Kidney (tissue), 22 donors: ENCODE measurements at places on chromosomes 1 and 21. TPM values are rescaled to one million over a fixed set of nuclear protein-coding genes. Genes with fewer than 3 reads are reported as not detected.

Gene CR2
- 0.98 TPM for total RNA-seq

GRCh38 chr1:55284856-55285255 is 69.7 kb upstream of the USP24 start:
- peak; percentile 45 for DNase-seq

GRCh38 chr1:198756470-198756869 is 117.6 kb downstream of the PTPRC start:
- DNase-seq = peak; percentile 32

DNA sequence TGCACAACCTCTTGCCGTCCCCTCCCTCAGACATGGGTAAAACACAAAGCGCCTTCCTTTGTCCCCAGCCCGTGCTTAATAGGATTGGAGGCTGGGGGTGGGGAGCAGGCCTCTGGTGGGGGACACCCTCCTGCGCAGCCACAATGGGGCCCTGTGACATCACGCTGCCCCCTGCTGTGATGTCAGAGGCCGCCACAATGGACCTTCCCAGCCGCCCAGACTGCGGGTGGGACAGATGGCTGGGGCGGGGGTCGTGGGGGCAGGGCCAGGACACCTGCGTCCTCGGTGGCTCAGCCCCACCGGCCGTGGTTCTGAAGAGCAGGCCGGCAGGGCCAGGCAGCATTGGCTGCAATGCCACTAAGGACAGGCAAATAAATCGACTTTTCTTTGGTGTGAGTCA is 39.9 kb downstream of the EPHA2 start:
- DNase-seq = no peak

Gene CAMK2N1
- total RNA-seq = 80.6 TPM

GRCh38 chr21:44530221-44530902 is 9.6 kb downstream of the KRTAP10-1 start:
- DNase-seq = no peak

Gene SEMA6C
- 7.6 TPM for total RNA-seq

GRCh38 chr21:36005018-36005417 is 55.3 kb downstream of the SETD4 start:
- no peak for DNase-seq

Gene LINGO4
- 0.41 TPM for total RNA-seq

DNA sequence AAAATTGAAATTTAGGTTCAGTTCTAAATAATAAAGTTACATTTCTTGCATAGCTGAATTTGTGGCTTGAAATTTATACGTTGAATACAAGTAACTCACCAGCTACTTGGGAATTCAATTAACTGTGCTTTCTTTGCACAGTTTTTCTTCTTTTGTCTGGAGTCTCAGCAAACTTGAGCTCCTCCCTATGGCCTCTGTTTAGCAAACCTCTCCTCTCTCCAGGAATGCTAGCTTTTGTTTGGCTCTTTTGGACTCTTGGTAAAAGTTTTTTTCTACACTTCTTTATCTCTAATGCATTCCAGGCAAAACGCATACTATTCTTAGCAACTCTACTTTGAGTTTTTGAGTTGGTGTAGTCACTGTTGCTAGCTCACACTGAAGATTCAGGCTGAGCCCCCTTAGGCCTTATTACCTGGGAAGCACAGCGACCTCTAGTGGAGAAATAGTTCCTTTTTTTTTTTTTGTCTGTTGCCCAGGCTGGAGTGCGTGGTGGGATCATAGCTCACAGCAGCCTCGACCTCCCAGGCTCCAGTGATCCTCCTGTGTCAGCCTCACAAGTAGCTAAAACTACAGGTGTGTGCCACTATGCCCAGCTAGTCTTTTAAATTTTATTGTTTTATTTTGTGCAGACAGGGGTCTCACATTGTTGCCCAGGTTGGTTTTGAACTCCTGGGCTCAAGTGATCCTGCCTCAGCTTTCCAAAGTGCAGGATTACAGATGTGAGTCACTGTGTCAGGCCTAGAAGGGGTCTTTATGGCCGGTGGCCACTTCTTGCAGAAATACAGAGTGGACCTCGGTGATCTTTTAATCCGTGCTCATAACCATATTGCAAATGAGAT is 61.7 kb downstream of the CASQ2 start:
- peak; percentile 67 for DNase-seq

Gene LCE3E
- not detected for total RNA-seq

Gene C4BPB
- total RNA-seq = 1.3 TPM

Gene OR14A2
- total RNA-seq = not detected

DNA sequence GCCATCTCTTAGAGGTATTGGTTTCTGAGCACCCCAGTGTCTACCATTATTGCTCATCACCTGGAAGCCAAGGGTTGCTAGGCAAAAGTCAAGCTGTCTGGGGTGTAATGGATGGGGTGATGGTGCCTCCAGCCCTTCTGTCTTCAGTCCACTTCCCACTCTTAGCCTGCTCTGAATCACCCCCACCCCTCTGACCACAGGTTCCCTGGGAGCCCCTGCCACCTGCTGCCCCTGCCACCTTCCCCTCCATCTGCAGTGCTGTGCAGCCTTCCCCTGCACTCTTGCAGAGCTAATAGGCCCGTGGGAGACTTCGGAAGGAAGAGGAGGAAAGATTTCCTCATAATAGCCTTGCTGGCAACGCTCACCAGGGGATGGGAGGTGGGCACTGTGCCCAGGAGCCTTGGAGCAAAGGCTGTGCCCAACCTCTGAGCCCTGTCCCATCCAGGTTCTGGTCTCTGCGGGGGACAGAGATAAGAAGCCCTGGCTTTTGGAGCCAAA is 35.5 kb downstream of the CAPN2 start:
- no peak for DNase-seq

- DNase-seq = no peak
Measured at GRCh38 chr1:27868556-27868931, 3.8 kb upstream of the THEMIS2 start.

GRCh38 chr1:15029786-15030185 is 123.8 kb upstream of the TMEM51 start:
- DNase-seq = peak; percentile 50

GRCh38 chr1:53722025-53722424 is 16.9 kb downstream of the GLIS1 start:
- DNase-seq = no peak

GRCh38 chr21:45977396-45977795 is 4.2 kb upstream of the COL6A1 start:
- DNase-seq = peak; percentile 58

Gene ALDH9A1
- 70.7 TPM for total RNA-seq

GRCh38 chr1:1291548-1292441 is 11.6 kb downstream of the SCNN1D start:
- no peak for DNase-seq

Gene PTPRC
- 60.2 TPM for total RNA-seq

Gene GBP4
- 9.0 TPM for total RNA-seq

Gene GTF2B
- total RNA-seq = 24.3 TPM

DNA sequence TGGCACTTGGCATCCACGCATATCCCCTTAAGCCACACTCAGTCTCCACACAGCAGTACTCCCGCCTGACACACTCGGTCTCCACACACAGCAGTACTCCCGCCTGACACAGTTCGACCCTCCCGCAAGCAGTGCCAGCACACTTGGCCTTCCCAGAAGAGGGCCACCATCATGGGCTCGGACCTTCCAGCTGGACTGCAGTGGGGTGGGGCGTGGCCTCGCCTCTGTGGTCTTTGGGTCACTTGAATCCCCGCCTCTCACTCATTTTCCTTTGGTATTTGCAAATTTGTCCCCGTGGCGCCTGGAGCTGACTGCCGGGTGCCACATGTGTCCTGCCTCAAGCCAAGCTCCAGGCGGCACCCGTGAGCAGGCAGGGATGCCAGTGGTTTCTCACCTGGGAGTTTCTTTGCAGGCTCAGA is 63.7 kb downstream of the FAAP20 start:
- DNase-seq = no peak

Gene CASQ2
- 2.3 TPM for total RNA-seq

DNA sequence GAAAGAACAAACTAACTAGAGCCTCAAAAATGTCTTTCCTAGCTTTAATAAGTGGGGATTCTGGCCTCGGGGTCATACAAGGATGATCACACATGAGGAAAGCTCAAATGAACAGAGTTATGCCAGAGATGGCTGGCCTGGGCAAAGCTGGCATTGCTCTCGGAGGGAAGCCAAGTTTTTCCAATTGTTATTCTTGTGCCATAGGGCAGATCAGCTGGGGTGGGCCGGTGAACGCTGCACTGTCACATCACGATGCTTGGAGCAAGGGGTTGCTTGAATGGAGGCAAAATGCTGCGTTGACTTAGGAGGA is 75.9 kb upstream of the LYST start:
- DNase-seq = no peak

DNA sequence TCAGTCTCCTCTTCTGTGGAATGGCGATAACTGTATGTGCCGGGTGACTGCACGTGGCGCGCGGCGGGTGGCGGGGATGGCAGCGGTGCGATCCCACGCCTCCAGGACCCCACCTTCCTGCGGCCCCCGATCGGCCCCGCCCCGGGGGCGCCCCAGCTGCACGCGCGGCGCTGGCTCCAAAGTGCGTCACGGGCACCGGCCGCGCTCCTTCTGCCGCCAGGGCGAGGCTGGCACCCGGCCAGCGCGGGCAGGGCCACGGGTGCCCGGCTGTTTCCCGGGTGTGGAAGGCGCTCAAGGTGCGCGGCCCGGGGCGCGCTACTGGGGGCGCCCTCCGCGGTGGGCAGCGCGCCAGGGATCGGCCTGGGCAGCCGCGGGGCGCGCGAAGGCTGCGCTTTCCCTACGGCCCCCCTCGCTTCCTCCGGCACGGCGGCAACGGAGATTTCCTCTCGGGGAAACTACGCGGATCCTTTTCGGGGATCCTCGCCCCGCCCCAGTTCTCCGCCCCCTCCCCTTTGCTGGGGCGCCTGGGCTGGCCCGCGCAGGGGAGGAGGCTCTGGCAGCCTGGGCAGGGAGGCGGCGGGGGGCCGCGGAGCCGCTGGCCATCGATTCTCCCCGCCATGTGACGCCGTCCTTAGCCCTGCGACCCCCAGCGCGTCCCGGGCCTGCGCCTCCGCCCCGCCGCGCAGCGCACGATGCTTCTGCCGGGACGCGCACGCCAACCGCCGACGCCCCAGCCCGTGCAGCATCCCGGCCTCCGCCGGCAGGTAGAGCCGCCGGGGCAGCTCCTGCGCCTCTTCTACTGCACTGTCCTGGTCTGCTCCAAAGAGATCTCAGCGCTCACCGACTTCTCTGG is at the start of gene EVA1C:
EVA1C (plus strand) TSS at position 545 of the 853 bp plus-strand sequence; CDS start at position 693, 148 bp downstream.
- DNase-seq = peak; percentile 37
